ENCODE measurements at places on chromosomes 3 and 15.

- H3K36me3 ChIP-seq: no peaks in the 10 kb centered on the region
- H3K4me3 ChIP-seq: no peak overlapping the region
- no peak overlapping the region for H3K27ac ChIP-seq
These were observed 165.8 kb downstream of the GOLIM4 start for GRCh38 chr3:167929968-167930367.

- no peaks in the 10 kb centered on the region for H3K36me3 ChIP-seq
- no peaks in the 10 kb centered on the region for H3K27me3 ChIP-seq
- no peak overlapping the region for H3K27ac ChIP-seq
- no peaks in the 10 kb centered on the region for H3K4me1 ChIP-seq
- no peak overlapping the region for H3K4me3 ChIP-seq
- no peak for DNase-seq
These were observed 289.7 kb downstream of the MAGI1 start for GRCh38 chr3:65749066-65749465.

DNA sequence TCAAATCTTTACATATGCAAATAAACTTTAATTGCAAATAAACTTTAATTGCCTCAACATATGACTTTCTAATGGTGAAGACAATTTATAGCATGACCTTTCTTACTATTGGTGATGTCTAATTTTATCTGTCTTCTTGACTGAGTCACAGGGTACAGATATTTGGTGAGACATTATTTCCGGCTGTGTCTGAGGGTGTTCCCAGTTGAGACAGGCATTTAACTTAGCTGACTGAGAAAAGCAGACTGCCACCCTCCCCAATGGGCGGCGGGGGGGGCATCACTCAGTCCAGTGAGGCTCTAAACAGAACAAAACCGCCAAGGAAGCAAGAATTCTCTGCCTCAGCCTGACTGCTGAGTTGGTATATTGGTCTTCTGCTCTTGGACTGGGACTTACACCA, 160.0 kb downstream of the TBL1XR1 start:
- no peak overlapping the region for H3K4me3 ChIP-seq
- no peaks in the 10 kb centered on the region for H3K36me3 ChIP-seq
- H3K4me1 ChIP-seq: no peaks in the 10 kb centered on the region
- no peak overlapping the region for H3K27ac ChIP-seq

DNA sequence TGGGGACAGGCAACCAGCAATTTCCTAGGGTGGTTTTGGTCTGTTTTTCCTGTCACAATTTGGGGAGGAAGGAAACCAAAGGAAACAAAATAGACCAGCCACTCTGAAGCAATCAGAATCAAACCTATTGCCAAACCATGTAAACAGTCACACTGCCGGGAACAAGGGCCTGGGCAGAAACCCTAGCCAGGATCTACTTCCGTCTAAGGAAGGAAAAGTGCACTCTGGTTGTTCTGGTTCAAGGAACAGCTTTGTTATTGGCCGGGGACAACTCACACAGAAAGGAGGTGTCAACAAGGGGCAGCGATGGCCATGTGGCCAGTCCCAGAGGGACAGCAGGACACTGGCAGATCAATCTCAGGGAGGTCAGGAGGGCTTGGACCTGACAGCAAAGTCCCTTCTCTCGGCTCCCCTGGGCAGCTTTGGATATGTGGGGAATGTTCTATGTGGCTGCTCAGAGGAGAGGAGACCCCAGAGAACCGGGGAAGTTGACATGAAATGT, 17.5 kb upstream of the RAD18 start:
- no peaks in the 10 kb centered on the region for H3K4me1 ChIP-seq
- H3K27me3 ChIP-seq: no peaks in the 10 kb centered on the region
- peak overlapping the region; percentile 66 for H3K27ac ChIP-seq
- no peaks in the 10 kb centered on the region for H3K36me3 ChIP-seq
- no peak for DNase-seq

DNA sequence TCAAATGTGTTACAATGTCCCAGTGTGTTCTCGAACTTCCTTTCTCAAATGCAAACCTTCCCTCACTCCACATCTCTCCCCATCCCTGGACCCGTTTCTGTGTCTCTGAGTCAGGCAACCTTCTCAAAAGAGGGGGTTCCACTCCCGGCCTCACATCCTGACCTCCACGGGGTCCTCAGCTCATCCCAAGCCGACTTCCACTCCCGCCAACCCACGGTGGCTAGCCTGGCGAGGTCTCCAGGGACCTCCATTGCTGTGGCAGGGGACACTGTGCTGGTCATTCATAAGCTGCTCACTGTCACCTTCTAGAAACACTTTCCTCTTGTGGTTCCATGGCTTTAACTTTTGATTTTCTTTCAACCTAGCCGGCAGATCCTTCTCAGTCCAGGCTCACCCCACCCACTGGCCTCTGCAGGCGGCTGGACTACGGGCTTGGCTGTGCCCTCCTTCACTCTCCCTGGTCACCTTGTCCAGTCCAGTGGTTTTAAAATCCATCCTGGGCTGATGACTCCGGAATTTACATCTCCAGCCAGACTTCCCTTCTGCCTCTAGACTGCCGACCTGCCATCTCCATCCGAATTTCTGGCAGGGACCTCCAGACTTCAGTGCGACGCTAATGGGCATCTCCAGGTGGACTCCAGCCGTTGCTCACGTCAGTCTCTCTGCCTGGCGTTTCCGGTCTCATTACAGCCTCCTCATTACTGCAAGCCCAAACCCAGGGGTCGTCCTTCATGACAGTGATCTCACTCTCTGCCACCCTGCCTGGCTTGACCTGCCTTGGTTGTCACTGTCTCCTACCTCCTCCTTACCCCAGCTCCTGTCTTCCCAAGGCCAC, 20.0 kb downstream of the ABTB1 start:
- DNase-seq: no peak
- no peaks in the 10 kb centered on the region for H3K27me3 ChIP-seq
- no peaks in the 10 kb centered on the region for H3K36me3 ChIP-seq
- no peak overlapping the region for H3K4me3 ChIP-seq
- no peak overlapping the region for H3K27ac ChIP-seq

Data from breast epithelium (tissue), 4 donors.